ENCODE measurements at places on chromosomes 3 and 15.

DNA sequence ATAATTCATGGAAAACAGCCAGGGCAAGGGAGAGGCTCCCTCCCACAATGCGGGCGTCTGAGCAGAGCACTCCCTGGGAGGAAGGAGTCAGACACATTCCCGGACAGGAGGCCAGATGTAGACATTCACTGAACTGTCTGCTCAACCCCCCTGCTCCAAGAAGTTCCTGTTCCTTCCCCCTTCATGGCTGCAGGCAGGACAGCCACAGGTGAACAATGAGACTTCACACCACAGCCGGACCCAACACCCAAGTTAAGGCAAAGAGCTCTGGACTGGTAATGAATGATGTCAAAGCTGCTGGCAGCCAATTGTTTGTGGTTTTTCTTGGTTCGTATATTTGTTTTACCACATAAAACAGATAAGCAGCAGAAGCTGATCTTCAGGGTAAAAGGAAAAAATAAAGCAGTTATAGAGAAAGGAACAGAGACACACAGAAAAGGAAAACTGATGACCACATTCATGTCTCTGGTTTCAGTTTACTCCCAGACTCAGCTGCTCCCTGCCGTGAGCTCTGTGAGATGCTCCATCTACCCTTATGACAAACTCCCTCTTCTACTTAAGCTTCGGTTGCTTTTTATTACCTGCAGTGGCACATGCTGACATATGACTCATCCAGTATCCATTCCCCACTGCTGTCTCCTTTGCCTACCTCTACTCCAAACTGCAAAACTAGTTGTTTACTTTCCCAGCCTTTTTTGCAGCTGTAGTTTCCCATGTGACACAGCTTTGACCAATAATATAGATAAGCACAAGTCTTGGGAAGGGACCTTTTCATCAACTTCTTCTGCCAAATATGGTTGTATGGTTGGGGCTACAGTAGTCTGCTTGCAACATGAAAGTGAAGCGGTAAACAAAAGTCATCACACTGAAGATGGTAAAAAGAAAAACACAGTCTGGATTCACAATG lies 33.1 kb downstream of the DZIP1L start:
- DNase-seq, result no peak

DNA sequence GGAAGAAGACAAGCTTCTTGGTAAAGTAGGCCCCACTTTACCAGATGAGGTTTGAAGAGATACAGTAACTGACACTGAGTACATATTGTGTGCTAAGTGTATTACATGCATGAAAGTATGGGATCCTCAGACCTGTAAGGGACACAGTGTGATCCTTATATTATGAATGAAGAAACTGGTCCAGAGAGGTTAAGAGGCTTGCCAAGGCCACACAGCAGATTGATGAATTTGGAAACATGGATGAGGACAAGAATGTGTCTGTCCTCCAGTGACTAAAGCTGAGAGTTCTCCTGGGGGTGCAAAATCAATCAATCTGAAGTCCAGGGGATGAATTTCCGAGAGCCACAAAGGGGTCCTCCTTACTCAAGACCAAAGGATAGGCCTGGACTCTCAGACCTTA lies 31.4 kb upstream of the MRPS22 start:
- DNase-seq, result no peak

DNA sequence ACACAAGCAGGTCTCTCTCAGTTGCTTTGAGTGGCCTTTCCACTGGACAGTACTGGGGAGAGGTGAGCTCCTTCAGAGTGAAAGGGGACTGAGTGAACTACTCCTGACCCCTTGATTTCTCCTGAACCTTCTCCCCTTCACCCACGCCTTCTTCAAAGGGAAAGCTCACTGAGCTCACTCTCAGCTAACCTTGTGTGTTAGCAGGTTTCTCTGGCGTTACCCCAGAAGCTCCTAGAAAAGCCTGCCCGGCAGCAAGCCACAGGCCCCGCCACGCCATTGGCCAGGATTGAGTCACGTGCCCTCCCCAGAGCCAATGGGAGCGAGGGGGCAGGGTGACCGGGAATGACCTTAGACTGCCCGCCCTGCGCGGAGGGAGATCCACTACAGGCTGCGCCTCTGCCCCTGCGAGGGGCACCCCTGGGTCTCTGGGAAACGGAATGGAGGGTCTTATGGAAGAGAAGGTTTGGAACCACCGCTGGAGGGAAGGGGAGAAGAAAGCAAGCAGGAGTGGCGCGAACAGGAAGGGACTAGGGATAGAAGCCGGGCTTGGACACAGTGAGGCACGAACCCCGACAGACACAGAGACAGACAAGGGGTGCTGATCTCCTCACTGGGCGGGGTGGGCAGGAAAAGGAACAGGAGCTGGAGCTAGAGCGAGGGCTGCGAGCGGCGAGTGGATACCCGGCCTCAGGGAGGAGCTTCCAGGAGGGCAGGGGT lies 17.4 kb upstream of the CLK3 start:
- DNase-seq, result peak; percentile 76

GRCh38 chr15:50166216-50166615 lies 15.8 kb upstream of the SLC27A2 start:
- no peak for DNase-seq

DNA sequence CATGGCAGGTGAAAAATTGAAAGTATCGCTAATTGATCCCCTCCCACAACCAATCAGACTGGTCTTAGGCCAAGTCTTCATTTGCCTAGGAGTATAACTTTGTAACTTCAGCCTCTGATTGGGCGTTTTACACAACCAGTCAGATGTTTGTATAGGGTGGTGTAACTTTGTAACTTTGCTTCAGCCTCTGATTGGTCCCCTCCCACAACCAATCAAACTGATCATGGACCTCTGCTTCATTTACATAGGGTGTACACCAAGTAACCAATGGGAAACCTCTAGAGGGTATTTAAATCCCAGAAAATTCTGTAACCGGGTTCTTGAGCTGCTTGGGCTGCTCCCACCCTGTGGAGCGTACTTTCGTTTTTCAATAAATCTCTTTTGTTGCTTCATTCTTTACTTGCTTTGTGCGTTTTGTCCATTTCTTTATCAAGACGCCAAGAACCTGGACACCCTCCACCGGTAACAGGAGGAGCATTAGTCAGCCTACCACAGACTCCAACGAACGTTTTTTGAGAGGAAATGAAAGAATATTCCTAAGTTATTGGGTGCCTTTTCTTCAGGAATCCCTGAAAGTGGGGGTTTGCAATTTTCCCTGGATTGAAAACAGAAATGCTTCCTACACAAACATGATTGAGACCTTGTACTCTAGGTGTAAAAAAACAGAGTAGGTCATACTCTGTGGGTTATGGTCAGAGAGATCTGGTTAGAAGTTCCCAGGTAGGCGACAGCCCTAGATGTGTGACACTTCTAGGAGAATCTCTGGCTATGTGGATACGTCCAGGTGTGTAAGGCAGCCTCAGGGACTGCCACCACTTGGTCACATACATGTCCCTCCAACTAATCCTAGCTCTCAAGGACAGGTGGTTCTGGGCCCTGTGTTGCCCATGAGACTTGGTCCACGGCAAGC lies 5.5 kb upstream of the SACM1L start:
- DNase-seq, result no peak
